Natural killer cell treated with Interleukin-12 subunit alpha and Interleukin-12 subunit beta and Interleukin-15 and Interleukin-18, amount 100 ng/mL, for 72 hours (primary cell): ENCODE measurements at places on chromosomes 6 and 20.

- no peak for DNase-seq
- peaks cover 36% of the 10 kb centered on the region for H3K4me1 ChIP-seq
- H3K27me3 ChIP-seq, result no peaks in the 10 kb centered on the region
- H3K36me3 ChIP-seq, result peaks cover 20% of the 10 kb centered on the region
Measured at GRCh38 chr6:159033160-159034049, 11.4 kb downstream of the TAGAP start.

DNA sequence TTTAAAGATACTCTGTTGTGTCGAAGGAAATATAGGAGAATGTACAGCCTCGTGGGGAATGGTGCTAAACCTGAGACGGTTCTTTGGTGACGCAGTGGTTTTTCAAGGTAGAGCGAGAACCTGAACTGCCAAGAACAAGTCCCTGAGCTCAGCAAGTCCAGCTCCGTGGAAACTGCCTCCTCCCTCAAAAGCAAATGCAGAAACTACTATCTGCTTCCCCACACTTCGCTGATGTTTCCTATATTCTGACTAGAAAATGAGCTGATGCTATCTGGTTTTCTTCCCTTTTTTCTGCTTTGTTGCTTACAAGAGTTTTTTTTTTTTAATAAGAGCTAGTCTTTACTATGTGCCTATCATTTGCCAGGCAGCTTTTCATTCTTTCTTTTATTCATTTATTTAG lies 85.3 kb upstream of the LY86 start:
- H3K4me1 ChIP-seq, result no peaks in the 10 kb centered on the region
- H3K27me3 ChIP-seq, result peaks cover 26% of the 10 kb centered on the region
- no peak overlapping the region for H3K27ac ChIP-seq
- no peak for DNase-seq
- no peak overlapping the region for H3K4me3 ChIP-seq

GRCh38 chr6:155881826-155882526 lies 426.3 kb upstream of the NOX3 start:
- H3K27me3 ChIP-seq, result no peaks in the 10 kb centered on the region
- no peak for DNase-seq
- no peaks in the 10 kb centered on the region for H3K36me3 ChIP-seq
- H3K27ac ChIP-seq, result no peak overlapping the region
- no peaks in the 10 kb centered on the region for H3K4me1 ChIP-seq

DNA sequence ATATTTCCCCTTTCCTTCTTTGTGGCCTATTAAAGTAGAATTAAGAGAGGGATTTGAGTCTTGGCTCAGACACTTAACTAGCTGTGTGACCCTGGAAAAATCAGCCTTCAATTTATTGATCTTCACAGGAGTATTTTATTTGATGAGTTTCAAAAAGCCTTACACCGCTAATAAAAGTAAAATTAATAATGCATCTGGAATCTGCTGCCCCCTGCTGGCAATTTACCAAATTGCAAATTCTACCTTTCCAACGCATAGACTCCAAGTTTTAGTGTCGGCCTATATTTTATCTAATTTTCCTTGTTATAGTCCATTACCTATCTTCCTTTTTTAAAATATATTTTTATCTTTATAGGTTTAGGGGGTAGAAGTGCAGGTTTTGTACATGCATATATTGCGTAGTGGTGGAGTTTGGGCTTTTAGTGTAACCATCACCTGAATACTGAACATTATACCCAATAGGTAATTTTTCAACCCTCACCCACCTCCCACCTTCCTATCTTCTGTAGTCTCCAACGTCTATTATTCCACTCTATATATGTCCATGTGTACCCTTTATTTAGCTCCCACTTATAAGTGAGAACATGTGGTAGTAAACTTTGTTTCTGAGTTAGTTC lies 46.3 kb downstream of the GOPC start:
- no peak overlapping the region for H3K4me3 ChIP-seq
- H3K27me3 ChIP-seq, result no peaks in the 10 kb centered on the region
- DNase-seq, result no peak

DNA sequence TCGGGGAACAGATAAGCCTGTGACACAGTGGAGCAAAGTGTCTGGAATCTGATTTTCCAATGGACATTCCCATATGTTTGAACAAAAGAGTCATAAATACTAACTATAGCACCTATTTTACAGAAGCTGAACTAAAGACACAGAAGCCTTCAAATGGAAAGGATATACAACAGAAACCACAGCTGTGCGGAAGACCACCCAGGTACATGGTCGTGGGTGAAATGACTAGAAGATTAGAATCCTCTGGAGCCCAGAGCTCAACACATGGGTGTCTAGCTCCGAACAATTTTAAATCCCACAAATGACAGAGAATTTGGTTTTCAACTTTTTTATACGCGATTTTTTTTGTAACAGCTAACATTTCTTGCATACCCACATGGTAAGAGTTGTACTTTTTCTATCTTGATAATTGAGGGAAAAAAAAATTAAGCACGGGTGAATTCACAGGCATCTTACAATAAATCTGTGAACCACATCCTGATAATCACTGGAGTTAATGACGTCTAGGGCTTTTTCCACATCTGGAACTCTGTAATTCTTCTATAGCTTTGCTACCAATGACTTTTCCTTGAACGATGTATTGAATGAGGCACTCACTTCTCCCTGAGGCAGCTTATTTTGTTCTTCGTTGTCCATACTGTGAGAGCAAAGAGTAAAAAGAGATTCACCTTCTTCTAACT lies 271.1 kb upstream of the AGPAT4 start:
- DNase-seq, result no peak
- H3K27me3 ChIP-seq, result peaks cover 5% of the 10 kb centered on the region
- no peaks in the 10 kb centered on the region for H3K4me1 ChIP-seq

- no peak overlapping the region for H3K27ac ChIP-seq
- no peak for DNase-seq
- no peaks in the 10 kb centered on the region for H3K27me3 ChIP-seq
- H3K4me3 ChIP-seq, result peak overlapping the region; percentile 19
- H3K4me1 ChIP-seq, result peaks cover 46% of the 10 kb centered on the region
Measured at GRCh38 chr20:24943731-24944130, 5.3 kb upstream of the CST7 start.

GRCh38 chr6:128425856-128426255 lies 94.5 kb downstream of the PTPRK start:
- no peaks in the 10 kb centered on the region for H3K27me3 ChIP-seq
- no peak overlapping the region for H3K27ac ChIP-seq
- H3K36me3 ChIP-seq, result no peaks in the 10 kb centered on the region
- no peak for DNase-seq
- no peaks in the 10 kb centered on the region for H3K4me1 ChIP-seq

DNA sequence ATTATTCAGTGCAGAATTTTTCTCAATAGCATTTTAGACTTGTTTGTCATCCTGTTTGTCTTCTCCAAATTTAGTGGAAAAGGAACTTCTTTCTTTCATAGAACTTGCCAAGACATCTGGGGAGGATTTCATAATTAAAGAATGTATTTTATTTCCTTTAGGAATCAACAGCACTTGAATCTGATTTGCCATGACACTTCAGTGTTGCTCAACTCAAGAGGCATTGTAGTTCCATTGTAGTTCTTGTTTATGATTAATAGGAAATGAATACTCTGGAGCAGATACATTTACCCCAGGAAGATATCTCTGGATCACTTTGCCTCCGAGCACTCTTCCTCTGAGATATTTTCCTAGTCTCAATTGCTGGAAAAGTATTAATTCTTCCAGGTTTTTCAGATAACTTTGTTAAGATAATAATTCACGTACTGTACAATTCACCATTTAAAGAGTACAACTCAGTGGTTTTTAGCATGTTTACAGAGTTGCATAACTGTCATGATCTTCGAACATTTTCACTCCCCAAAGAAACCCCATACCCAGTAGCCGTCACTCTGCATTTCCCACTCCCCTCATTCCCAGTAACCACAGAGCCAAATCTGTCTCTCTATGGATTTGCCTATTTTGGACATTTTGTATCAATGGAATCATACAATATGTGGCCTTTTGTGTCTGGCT lies 29.7 kb downstream of the AKAP12 start:
- H3K27ac ChIP-seq, result no peak overlapping the region
- no peaks in the 10 kb centered on the region for H3K4me1 ChIP-seq
- no peak for DNase-seq

DNA sequence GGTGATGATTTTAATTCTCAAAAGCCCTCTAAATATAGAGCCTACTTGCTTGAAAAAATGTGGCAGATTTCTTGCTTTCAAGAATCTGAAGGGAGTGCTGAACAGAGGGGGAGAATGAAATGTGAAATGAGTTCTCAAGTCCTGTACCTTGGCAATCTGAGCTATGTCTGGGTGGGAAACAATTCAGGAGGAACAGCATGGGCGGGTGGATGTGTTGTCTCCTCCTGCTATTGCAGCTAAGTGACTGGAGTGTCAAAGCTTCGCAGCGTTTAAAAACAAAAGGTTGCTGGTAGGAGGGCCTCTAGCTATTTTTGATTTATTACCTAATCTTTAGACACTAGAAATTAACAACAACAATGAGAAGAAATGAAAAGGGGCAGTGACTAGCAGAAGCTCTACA lies 102.5 kb upstream of the ARG1 start:
- H3K36me3 ChIP-seq, result no peaks in the 10 kb centered on the region
- DNase-seq, result no peak
- peaks cover 6% of the 10 kb centered on the region for H3K27me3 ChIP-seq
- H3K27ac ChIP-seq, result no peak overlapping the region

DNA sequence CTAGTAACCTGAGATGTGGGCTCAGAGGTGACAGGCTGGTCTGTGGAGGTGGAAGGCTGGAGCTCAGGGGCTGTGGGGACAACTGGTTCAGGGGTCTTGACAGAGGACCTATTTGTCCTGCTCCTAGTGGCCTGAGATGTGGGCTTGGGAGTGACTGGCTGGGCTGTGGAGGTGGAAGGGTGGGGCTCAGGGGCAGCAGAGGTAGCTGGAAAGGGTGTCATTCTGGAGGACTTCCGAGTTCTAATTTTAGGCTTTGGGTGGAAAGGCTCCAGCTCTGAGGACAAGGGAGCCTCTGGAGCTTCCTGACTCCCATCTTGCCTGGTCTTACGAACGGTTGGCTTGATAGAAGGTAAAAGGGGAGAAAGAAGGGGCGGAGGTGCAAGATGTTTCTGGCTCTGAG lies 11.5 kb downstream of the MDC1 start:
- no peak for DNase-seq
- peaks cover 35% of the 10 kb centered on the region for H3K36me3 ChIP-seq
- no peak overlapping the region for H3K27ac ChIP-seq
- peaks cover under 1% of the 10 kb centered on the region for H3K4me1 ChIP-seq
- H3K4me3 ChIP-seq, result no peak overlapping the region
- H3K27me3 ChIP-seq, result no peaks in the 10 kb centered on the region

DNA sequence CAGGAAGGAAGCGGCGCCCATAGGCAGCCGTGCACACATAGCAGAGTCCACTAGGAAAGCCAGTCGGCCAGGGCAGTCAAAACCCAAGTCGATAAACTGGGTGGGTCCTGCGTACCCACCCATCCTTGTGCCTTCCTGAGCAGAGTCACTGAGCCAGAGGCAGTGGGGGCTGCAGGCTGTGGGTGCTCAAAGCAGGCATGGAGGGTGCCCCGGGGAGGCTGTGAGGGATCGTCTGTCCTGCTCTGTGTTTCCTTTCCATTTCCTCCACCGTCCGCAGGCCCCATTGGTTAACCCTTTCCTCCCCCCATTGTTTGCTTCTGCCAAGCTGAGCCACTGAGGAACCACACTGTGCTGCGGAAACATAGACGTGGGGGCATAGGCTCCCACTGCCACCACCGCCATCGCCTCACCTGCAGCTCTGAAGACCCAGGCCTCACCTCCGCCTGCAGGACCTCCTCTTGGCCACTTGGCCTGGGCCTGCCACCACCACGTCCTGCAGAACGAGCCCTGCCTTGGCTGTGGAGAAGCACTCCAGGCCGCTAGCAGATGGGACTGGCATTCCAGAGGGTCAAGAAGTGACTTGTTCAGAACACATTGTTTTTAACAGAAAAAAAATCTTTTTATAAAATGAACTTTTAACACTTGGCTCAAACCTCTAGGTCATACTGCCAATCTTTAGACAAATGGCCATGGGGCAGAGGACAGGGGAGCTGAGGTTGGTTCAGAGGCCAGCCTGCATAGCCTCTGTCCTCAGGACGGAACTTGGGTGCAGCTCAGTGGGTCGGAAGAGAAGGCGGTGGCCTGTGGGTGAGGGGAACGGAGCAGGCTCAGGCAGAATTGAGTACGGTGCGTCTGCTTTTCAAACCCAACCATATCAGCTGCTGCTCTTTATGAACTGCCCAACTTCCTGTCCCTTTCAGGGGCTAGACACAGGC lies 52.6 kb downstream of the TCP11 start:
- H3K4me3 ChIP-seq, result no peak overlapping the region
- no peak for DNase-seq
- no peaks in the 10 kb centered on the region for H3K27me3 ChIP-seq
- no peaks in the 10 kb centered on the region for H3K4me1 ChIP-seq

GRCh38 chr6:138545621-138545980 lies 46.3 kb upstream of the NHSL1 start:
- no peak overlapping the region for H3K4me3 ChIP-seq
- H3K4me1 ChIP-seq, result peaks cover 7% of the 10 kb centered on the region
- no peaks in the 10 kb centered on the region for H3K36me3 ChIP-seq

- H3K4me3 ChIP-seq, result no peak overlapping the region
- H3K36me3 ChIP-seq, result no peaks in the 10 kb centered on the region
- H3K27me3 ChIP-seq, result peaks cover 9% of the 10 kb centered on the region
- peak overlapping the region; percentile 25 for H3K27ac ChIP-seq
Measured at GRCh38 chr6:134295953-134296553, 21.9 kb downstream of the SGK1 start.

DNA sequence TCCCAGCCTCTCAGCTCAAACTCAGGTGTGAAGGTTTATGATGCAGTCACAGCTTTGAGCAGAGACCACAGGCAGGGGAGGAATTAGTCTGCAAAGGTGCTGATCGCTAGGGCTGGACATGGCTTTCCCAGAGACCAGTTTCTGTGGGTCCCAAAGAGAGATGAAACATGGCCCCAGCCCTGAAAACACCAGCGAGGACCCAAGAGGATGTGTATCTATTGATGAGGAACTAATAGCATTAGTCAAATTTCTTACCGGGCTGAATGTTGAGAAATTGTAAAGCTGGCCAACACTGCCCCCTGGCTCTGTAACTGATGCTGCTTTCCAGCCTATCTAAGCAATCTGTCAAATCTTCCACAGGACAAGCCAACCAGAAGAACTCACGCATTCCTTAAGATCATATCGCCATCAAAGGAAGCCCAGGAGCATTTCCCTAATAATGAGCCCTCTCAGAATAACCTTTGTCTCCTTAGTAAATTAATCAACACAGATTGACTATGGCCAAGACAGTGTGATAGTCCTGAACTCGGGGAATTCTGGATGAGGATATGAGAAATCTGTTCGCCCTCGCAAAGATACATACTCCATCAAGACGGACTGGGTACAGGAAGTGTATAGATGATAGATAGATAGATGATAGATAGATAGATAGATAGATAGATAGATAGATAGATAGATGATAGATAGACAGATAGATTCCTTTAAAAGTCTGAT lies 7.8 kb upstream of the ACSS1 start:
- peaks cover 31% of the 10 kb centered on the region for H3K27me3 ChIP-seq
- DNase-seq, result no peak
- H3K36me3 ChIP-seq, result no peaks in the 10 kb centered on the region
- no peak overlapping the region for H3K27ac ChIP-seq
- H3K4me3 ChIP-seq, result no peak overlapping the region
- H3K4me1 ChIP-seq, result peaks cover 4% of the 10 kb centered on the region

- DNase-seq, result no peak
- no peaks in the 10 kb centered on the region for H3K27me3 ChIP-seq
- H3K36me3 ChIP-seq, result peaks cover 11% of the 10 kb centered on the region
- H3K4me3 ChIP-seq, result peak overlapping the region; percentile 81
Measured at GRCh38 chr6:20409427-20409971, 7.8 kb downstream of the E2F3 start.
